ENCODE measurements at places on chromosomes 5 and 9. TPM values are rescaled to one million over a fixed set of nuclear protein-coding genes. Genes with fewer than 3 reads are reported as not detected.

DNA sequence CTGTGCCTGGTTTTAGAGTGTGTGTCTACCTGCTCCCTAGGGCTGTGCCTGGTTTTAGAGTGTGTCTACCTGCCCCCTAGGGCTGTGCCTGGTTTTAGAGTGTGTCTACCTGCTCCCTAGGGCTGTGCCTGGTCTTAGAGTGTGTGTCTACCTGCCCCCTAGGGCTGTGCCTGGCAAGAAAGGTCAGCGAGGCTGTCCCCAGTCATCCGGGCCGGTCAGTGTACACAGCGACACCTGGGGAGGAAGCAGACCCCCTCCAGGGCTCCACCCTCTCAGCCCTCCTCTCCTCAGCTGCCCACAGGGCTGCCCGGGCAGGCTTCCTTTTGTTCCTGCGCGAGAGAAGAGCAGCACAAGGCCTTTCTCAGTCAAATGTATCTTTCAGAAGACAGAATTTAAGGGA, 4.1 kb downstream of the NRARP start:
- no peak for DNase-seq

GRCh38 chr9:73009649-73010288, 56.9 kb upstream of the ALDH1A1 start:
- no peak for DNase-seq

- DNase-seq: peak; percentile 0
These were observed 275.3 kb downstream of the HTR1A start for GRCh38 chr5:63686938-63687337.

Gene STOM
- total RNA-seq: 45.1 TPM

Gene FAM169A
- total RNA-seq: 0.36 TPM

DNA sequence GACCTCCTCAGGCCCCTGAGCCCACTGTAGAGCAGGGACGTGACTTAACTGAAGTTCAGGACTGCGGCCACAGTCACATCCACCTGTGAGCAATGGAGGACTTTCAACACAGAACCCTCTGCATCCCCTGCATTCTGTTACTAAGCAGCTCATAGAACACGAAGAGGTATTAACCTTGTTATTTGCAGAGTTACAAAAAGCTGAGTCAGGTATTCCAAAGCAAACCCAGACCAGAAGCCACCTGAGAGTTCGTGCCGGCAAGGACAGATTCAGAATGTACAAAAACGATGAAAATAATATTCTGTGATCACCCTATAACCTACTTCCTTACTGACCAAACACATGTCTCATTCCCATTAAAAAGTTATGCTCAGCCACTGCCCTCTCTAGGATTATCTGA, 33.0 kb upstream of the PRSS3 start:
- DNase-seq: no peak

Gene SLCO6A1
- 0.60 TPM for total RNA-seq

Gene NSG2
- not detected for total RNA-seq

GRCh38 chr9:133727277-133727875, 10.8 kb downstream of the SARDH start:
- no peak for DNase-seq

GRCh38 chr5:80884929-80885328, 75.2 kb upstream of the RASGRF2 start:
- peak; percentile 4 for DNase-seq

- no peak for DNase-seq
These were observed 178.6 kb downstream of the FGF18 start for GRCh38 chr5:171597946-171598640.

- no peak for DNase-seq
These were observed 408.8 kb downstream of the YTHDC2 start for GRCh38 chr5:113922343-113922742.

GRCh38 chr5:93995126-93995621, 253.8 kb upstream of the POU5F2 start:
- DNase-seq: peak; percentile 3

- DNase-seq: no peak
These were observed 88.6 kb downstream of the ZNF354C start for GRCh38 chr5:179148703-179149170.

- no peak for DNase-seq
These were observed 135.9 kb upstream of the RGMB start for GRCh38 chr5:98637557-98637956.

GRCh38 chr5:179195561-179196404, 135.6 kb downstream of the ZNF354C start:
- DNase-seq: no peak

Gene SV2C
- under 0.01 TPM for total RNA-seq

- DNase-seq: no peak
These were observed 131.4 kb downstream of the CCDC192 start for GRCh38 chr5:127834554-127834953.

Gene OTP
- total RNA-seq: under 0.01 TPM

- DNase-seq: peak; percentile 81
These were observed 21.4 kb upstream of the SPARC start for GRCh38 chr5:151708126-151708525.

- peak; percentile 39 for DNase-seq
These were observed 539.6 kb downstream of the CCDC171 start for GRCh38 chr9:16092142-16093091.

DNA sequence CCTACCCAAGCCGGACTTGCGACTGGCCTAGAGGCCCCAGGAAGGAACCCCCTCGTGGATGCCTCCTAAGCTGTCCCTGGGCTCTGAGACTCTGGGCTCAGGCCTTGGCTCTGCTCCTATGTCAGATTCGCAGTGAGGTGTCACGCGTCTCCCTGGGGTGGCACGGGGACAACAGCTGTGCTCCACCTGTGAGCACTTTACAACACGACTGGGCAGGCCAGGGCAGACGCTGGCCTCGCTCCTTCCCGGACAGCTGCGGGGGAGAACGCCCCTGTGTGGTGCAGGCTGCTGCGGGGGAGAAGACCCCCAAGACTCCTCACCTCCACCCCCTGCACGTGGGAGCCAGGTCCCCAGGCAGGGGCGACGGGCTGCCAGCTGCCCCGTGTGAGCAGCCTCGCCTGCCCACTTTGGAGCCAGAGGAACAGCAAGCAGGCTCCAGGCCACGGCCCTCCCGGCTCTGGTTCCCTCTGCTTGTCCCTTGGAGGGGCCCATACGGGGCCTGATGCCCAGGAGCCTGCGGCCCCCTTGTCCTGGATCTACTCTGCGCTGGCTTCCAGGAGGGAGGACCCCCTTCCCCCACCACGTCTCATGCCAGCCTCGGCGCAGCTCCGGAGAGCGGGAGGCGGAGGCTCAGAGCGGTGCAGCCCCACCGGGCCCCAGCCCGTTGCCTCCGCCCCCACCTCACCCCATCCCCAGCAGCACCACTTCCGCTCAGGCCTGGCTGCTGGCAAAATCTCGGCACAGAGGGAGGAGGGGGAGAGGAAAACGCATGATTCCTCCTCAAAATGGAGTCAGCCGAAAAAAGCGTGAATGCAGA, 36.0 kb downstream of the SARDH start:
- no peak for DNase-seq

Measured in RPMI7951 (cell line).